ELF-1 (cell line): ENCODE measurements at places on chromosomes 13 and 19.

GRCh38 chr19:47730910-47731309 lies 14.4 kb upstream of the NOP53 start:
- no peak for DNase-seq

DNA sequence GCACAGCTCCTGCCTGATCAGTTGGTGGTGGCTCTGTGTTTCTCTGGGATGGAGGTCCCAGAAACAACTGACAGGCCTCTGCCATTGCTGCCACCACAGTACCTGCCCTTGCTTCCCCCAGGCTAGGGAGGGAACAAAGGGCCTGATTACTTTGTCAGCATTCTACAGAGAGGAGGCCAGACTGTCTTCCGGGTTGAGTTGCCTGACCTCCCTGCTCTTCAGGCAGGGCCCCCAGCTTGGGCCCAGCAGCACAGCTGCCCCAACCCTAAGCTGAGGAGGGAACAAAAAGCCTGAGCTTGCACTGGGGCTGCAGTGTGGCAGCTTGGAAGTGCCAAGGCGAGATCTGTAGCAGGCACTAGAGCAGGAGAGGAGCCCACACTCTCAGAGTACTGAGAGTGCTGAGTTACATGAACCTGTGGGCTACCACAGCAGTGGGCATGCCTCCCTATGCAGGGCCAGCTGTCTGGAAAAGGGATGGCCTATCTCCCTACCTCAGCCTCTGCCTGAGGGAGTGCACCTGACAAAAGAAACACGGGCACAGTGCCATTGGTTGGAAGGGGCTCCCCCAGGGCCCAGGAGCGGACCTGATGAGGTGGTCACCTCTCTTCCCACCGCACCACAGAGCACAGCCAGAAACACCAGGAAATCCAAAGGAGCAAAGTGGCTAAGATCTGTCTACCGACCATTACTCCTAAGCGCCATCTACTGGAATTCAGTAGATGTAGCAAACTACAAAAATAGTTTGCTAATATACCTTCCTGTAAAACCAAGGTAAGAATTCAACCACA lies 24.4 kb downstream of the SLC25A15 start:
- peak; percentile 61 for DNase-seq

DNA sequence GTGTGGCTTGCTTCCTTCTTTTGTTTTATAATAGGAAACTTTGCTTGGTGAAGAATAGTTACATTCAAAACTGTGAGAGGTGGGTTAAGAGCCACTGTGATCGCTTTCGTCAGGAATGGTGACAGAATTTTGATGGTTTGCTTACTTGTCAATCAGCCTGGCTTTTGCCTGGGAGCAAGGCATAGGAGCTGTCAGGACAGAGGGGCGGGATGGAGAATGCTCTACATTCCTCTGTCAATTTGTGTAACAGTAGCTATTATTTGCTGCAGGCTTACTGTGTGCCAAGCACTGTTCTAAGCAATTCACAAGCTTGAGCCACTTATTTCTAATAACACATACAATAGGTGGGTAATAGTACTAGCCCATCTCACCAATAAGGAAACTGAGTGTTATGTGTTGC lies 28.1 kb upstream of the TNFSF11 start:
- peak; percentile 26 for DNase-seq

DNA sequence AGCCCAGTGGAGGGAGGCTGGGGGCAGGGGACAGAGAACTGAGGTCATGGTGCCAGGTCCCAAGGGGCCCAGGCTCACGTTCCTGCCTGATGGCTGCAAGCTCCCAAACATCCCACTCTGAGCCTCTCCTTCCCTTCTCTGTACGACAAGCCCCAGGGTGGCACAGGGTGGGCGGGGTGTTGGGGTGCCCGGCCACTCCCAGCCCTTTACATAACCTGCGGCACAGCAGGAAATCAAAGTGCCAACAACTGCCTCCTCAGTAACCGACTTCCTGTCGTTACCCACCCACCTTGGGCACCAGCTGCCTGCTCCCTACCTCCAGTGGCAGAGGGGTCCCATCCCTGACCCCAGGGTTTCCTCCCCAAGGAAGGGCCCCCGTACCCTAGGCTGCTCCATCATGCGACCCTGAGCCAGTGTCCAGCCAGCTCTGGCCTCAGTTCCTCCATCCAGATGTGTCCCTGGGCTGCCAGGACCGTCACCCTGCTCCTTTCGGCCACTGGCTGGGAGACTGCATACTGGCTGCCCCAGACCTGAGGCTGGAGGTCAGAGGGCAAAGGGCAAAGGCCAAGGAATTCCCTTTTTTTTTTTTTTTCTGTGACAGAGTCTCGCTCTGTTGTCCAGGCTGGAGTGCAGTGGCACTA lies 27.7 kb upstream of the NFIC start:
- no peak for DNase-seq

DNA sequence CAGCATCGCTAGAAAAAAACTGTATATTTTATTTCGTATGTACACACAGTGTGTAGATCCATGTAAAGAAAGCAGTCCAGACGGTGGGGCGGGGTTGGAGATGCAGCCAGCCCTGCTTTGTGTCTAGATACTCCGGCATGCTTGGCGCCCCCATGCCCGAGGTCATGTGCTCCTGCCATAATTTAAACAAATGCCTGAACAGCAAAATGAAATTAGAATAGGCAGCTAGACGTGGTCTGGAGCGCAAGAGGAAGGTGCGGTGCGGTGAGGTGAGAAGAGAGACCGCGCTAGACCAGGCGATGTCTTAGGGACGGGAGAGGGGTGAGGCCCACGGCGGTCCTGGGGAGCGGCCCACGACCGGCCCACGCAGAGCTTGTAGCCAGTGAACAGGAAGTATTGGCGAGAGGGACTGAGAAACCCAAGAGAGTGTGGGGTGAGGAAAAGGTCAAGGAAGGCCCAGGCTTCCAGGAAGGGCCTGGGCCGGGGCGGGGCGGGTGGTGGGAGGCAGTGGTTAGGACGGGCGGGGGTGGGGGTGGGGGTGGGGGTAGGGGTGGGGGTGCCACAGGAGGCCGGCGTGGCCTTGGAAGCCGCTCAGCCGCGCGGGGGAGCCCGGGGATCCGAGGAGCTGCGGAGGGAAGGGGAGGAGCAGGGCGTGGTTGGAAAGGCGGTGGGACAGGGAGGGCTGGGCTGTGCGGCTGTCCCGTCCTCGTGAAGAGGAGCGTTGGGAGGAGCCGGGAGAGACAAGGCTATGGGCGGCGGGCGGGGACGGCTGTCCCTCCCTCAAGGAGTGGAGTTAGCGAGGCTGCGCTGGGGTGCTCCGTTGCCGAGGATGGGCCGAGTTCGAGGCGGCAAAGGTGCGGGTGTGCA lies 254.7 kb upstream of the SGCG start:
- DNase-seq: peak; percentile 92

DNA sequence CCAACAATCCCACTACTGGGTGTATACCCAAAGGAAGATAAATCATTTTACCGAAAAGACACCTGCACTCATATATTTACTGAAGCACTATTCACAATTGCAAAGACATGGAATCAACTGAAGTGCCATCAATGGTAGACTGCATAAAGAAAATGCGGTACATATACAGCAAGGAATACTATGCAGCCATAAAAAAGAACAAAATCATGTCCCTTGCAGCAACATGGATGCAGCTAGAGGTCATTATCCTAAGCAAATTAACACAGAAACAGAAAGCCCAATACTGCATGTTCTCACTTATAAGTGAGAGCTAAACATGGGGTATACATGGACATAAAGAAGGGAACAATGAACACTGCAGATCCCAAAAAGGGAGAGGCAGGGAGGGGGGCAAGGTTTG lies 2.7 kb upstream of the ZNF507 start:
- DNase-seq: no peak

DNA sequence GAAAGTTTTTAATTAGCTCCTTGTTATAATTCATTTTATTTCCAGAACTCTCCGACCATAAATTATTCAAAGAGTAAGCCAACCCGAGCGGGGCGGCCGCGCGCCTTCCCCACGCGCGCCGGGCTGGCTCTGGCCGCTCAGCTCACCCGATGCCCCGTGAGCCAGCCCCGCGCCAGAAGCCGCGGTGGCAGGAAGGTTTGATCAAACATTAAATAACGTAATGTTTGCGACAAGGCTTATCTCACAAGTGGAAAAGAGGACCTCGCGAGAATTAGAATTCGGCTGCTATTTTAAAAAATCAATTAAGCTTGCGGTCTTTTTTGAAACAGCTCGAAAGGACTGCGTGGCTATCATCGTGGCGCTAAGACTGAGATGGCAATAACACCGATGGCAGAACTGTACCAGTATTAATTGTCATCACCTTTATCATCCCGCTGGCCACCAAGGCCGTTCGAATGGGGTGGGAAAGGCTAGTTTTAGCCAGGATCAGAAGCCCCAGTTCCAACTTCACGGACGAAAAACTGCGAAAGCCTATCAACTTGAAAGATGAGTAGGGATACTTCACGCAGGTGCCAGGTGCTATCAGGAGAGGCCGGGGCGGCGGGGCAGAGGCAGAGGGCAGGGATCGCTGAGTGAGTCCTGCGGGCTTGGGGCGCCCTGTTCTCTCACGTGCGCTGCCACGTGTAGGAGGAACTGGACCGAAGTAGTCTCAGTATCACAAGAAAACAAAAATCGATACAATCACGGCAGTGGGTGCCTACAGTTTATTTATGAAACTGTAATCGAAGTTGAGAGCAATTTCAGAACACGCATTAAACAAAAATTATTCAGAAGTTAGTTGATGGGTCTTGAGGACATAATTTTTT lies 6.4 kb downstream of the POU4F1 start:
- peak; percentile 39 for DNase-seq

GRCh38 chr13:110593430-110594130 lies 21.8 kb upstream of the NAXD start:
- no peak for DNase-seq

GRCh38 chr19:28307487-28307886 lies 905.5 kb downstream of the UQCRFS1 start:
- no peak for DNase-seq

- DNase-seq: peak; percentile 82
These were observed at the start of gene GGACT for GRCh38 chr13:100588331-100589177. TSS of gene GGACT (minus strand) at chr13:100588789. CDS start at chr13:100532591, 56,198 bp downstream.

DNA sequence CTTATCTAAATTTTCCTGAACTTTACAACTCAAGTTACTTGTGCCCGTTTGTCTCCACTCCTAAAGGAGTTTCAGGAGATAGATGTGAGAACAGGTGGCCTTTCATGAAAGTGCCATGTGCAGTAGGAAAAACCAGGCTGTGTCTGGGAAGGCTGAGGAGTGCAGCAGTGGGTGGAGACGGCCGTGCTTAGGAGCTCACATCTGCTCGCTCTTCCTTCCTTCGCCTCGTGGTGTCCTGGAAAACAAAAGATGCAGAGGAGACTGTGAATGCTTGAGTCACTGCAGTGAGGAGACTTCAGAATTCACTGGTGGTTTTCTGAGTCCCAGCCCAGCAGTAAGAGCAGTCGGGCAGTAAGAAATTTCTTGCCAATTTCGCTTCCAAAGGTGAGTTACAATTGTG lies 138.4 kb upstream of the RNF113B start:
- DNase-seq: peak; percentile 50
